ENCODE measurements at places on chromosomes 5 and 9. TPM values are rescaled to one million over a fixed set of nuclear protein-coding genes. Genes with fewer than 3 reads are reported as not detected.

- no peak for DNase-seq
Measured at GRCh38 chr9:71924576-71924975, 13.1 kb downstream of the C9orf85 start.

GRCh38 chr5:75672616-75673015, 44.6 kb downstream of the POC5 start:
- DNase-seq, result no peak

DNA sequence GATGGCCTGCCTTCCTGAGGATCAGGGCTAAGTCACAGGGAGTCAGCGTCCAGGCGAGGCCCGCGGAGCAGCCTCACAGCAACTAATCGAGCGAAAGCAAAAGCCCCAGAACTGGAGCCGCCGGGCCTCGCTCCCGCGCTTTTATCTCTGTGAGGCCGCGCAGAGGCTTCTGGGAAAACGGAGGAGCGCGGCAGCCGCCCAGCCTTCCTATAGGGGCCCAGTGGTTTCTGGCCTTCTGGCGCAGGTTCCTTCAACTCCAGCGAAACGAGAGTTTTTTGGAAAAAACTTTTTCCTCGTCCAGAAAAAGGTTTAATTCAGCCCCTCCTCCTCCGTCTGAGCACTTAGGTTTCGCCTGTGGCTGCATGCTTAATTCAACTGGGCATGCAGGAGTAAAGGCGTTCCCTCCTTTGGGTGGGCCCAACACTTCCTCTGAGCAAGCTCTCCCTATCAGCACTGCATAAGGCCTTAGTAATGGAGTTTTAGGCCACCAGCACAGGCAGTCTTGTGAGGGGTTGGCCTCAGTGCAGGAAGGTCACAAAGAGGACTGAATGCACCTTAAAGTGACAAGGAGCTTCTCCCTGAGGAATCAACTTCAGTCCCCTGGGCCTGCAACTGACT, at the start of gene MEIKIN:
Gene MEIKIN, minus strand, starts transcription at position 113 of the 618 bp plus-strand sequence. CDS start 158 bp downstream, outside the sequence.
- DNase-seq, result no peak

GRCh38 chr9:79028101-79028500, 543.7 kb upstream of the TLE4 start:
- no peak for DNase-seq

Gene FBP1
- 0.47 TPM for total RNA-seq

Gene OR1J2
- total RNA-seq, result not detected

Gene DAPK1
- 3.9 TPM for total RNA-seq

Gene C6
- not detected for total RNA-seq

Gene PCDHGA6
- 0.05 TPM for total RNA-seq
